SJSA1 (cell line): ENCODE measurements at places on chromosomes 7 and 10. TPM values are rescaled to one million over a fixed set of nuclear protein-coding genes. Genes with fewer than 3 reads are reported as not detected.

DNA sequence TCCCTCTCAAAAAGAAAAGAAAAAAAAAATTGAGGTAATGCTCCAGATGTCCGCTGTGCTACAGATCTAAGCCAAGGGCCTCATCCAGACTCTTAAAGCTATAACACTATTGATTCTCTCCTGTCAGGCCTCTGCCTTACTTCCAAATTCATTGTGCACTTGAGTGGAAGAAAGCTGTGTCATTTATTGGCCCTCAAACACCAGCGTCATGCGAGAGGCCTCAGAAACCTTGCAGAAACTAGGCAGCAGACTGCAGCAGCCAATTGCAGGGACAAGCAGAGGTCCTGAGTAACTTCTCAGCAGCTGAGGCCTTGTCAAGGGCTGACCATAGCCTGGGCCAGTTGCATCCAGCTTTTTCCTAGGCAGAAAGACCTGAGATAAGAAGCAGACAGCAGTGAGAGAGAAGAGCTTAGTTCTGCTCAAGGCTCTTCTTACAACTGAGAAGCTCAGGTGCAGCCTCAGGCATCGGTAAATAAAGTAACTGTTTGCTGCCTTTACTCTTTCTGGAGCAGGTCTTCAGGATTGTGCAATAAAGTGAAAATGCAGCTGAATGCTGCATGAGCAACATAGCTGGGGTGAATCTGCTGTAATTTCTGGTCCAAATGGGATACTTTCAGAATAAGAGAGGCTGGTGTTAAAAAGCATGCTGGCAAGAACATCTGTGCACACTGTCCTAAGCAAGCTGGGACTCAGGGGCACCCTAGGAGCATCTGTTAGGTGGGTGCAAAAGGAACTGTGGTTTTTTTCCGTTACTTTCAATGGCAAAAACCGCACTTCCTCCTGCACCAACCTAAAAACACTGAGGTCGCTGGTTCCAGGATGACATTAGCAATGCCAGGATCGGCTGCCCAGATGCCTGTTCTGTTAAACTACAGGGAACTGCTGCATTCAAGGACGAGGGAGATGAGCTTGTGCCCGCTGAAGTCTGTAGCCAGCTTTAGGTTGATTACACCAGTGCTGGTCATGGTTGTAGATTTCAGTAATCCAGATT lies 181.8 kb upstream of the PFKP start:
- H3K27me3 ChIP-seq, result peaks cover 47% of the 10 kb centered on the region
- no peaks in the 10 kb centered on the region for H3K36me3 ChIP-seq
- DNase-seq, result no peak
- no peak overlapping the region for H3K27ac ChIP-seq

- no peaks in the 10 kb centered on the region for H3K4me1 ChIP-seq
- no peak overlapping the region for H3K4me3 ChIP-seq
- no peaks in the 10 kb centered on the region for H3K36me3 ChIP-seq
- H3K27me3 ChIP-seq, result 0 out of 2 replicates have a peak, but pooled peaks cover 3% of the 10 kb centered on the region
These were observed 36.2 kb upstream of the RET start for GRCh38 chr10:43040482-43041256.

- no peak overlapping the region for H3K27ac ChIP-seq
- H3K36me3 ChIP-seq, result peaks cover 10% of the 10 kb centered on the region
- H3K4me3 ChIP-seq, result no peak overlapping the region
These were observed 38.6 kb upstream of the RSBN1L start for GRCh38 chr7:77657427-77658224.

IQCE gene
- total RNA-seq, result 10.9 and 16.1 TPM in 2 replicates

GRCh38 chr7:40629891-40630290 lies 495.1 kb downstream of the SUGCT start:
- H3K27me3 ChIP-seq, result no peaks in the 10 kb centered on the region
- no peak overlapping the region for H3K27ac ChIP-seq
- no peaks in the 10 kb centered on the region for H3K4me1 ChIP-seq
- no peak for DNase-seq

DNA sequence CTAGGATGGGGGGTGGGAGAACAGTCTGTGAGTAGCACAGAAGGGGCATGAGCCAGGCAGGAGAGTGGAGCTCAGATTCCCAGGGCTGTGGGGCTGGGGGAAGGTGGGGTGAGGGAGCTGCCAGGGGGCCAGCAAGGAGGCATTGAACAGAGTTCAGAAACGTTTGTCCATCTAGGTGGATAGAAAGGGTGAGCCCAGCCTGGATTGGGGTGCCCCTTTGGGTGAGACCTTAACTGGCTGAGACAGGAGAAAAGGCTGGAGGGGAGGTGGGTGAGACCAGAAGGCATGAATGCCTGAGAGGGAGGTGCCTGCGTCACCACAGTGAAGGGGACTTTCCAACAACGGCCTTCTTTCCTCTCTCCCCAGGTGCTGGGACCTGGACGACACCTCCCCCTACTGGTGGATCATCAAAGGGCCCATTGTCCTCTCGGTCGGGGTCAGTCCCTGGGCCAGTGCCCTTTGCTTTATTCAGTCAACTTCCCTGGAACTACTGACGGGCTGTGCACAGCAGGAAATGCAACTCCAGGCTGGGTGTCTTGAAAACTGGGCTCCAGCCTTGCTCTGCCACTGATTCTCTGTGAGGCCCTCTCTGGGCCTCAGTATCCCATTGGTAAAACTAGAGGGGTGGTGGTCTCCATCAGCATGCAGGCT lies 11.0 kb downstream of the GHRHR start:
- H3K27me3 ChIP-seq, result no peaks in the 10 kb centered on the region; the same call in none of the 2 replicates
- no peak overlapping the region for H3K27ac ChIP-seq
- DNase-seq, result peak; percentile 30
- no peaks in the 10 kb centered on the region for H3K36me3 ChIP-seq

DNA sequence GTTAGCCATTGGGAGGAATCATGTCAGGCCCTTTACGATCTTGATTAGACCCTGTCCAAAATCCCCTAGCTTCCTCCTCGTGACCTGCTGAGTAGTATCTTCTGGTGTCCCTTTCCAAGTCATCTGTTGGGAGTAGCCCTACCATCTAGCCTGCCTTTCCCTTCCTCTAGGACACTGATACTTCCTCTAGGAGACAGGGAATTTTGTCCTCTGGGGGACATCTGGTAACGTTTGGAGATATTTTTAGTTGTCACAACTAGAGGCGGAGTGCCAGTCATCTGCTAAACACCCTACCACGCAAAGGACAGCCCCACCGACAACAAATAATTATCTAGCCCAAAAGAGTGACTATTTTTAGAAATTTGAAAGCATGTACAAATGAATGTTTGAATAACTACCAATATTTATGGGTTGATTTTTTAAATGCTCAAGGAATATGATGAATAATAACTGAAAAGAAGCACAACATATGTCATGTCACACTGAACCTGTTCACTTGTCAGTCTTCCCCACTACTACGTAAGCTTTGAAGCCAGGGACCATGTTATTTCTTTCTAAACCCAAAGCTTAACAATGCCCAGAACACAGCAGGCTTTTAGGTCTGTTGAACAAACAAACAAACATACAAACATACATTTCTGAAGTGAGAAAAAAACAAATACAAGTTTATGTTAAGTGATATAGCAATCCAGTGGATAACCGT lies 105.9 kb downstream of the ARHGAP12 start:
- no peak overlapping the region for H3K27ac ChIP-seq
- H3K36me3 ChIP-seq, result no peaks in the 10 kb centered on the region
- no peak for DNase-seq
- H3K4me1 ChIP-seq, result no peaks in the 10 kb centered on the region
- no peaks in the 10 kb centered on the region for H3K27me3 ChIP-seq
- no peak overlapping the region for H3K4me3 ChIP-seq

DNA sequence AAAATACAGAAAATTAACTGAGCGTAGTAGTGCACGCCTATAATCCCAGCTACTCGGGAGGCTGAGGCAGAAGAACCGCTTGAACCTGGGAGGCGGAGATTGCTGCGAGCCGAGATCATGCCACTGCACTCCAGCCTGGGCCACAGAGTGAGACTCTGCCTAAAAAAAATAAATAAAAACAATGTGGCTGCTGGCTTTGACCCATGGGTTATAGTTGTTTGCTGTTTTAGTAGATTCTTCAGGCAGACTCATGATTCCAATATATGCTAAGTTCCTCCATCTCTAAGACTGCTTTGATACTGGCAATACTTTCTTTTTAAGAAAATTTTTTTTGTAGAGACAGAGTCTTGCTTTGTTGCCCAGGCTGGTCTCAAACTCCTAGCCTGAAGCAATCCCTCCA lies 8.4 kb downstream of the OLAH start:
- H3K36me3 ChIP-seq, result no peaks in the 10 kb centered on the region
- no peak overlapping the region for H3K4me3 ChIP-seq
- H3K4me1 ChIP-seq, result peaks cover 15% of the 10 kb centered on the region
- H3K27ac ChIP-seq, result no peak overlapping the region
- DNase-seq, result no peak

DNA sequence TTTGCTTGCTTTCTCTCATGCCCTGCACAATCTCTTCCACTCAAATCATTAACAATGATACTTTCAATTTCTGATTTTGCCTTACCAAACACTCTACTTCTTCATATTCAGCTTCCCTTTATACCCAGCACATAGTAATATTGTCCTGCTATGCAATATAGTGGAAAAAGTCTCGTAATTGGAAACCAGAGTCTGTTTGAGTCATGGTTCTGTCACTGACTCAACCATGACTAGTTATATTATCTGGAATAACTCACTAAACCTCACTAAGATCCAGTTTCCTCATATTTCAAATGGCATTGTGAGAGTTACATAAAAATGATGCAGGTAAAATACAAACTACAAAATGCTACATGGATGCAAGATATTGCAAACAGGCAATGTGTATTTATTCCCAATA lies 98.5 kb upstream of the LRRTM3 start:
- no peaks in the 10 kb centered on the region for H3K27me3 ChIP-seq
- no peak for DNase-seq
- no peaks in the 10 kb centered on the region for H3K4me1 ChIP-seq
- H3K36me3 ChIP-seq, result no peaks in the 10 kb centered on the region
- H3K27ac ChIP-seq, result no peak overlapping the region
- no peak overlapping the region for H3K4me3 ChIP-seq

DNA sequence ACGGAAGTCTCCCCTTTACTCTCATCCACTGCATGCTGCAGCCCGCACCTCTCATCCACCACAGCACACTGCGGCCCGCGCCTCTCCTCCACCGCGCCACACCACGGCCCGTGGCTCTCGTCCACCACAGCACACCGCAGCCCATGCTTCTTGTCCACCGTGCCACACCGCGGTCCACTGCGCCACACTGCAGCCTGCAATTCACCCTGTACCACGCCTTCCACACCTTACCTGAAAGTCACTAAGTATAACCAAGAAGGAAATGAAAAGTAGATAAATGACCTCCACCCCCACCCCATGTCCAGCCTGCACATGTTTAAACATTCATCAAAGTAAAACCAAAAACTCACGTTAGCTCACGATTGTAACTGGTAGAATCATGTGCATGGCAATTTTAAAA lies 176.1 kb downstream of the DIP2C start:
- H3K36me3 ChIP-seq, result peaks cover 15% of the 10 kb centered on the region
- no peak for DNase-seq
- peaks cover 8% of the 10 kb centered on the region for H3K4me1 ChIP-seq
- no peak overlapping the region for H3K27ac ChIP-seq
- no peak overlapping the region for H3K4me3 ChIP-seq

- peaks cover 23% of the 10 kb centered on the region for H3K27me3 ChIP-seq
- DNase-seq, result no peak
- no peaks in the 10 kb centered on the region for H3K36me3 ChIP-seq
- peaks cover 9% of the 10 kb centered on the region; the same call in 1 of the 2 replicates for H3K4me1 ChIP-seq
These were observed 597 bp downstream of the ZNF277 start for GRCh38 chr7:112206991-112207592.

GRCh38 chr7:37408291-37409228 lies 40.1 kb downstream of the ELMO1 start:
- no peaks in the 10 kb centered on the region for H3K36me3 ChIP-seq
- no peaks in the 10 kb centered on the region for H3K4me1 ChIP-seq
- no peak for DNase-seq
- no peak overlapping the region for H3K4me3 ChIP-seq
- no peak overlapping the region for H3K27ac ChIP-seq
- H3K27me3 ChIP-seq, result no peaks in the 10 kb centered on the region

MACC1 gene
- not detected in 2 replicates for total RNA-seq

OLAH gene
- 1.4 and 2.1 TPM in 2 replicates for total RNA-seq

DNA sequence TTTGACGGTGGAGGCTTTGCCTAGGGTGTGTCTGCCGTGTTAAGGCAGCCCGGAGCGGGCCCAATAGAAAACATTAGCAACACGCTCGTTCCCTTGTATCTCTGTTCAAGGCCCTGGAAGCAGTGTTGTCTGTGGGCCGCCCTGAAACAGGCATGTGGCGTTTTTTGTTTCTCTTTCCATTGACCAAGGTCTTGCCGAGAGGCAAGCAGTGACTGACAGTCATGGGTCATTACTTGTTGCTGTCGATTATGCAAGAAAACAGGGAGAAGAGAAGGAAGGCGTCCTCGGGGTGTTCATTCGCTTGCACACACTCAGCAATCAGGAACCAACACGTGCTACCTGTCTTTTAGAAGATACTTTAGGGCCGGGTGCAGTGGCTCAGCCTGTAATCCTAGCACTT lies 92.5 kb downstream of the EZH2 start:
- no peak overlapping the region for H3K4me3 ChIP-seq
- no peak for DNase-seq
- H3K4me1 ChIP-seq, result no peaks in the 10 kb centered on the region
- H3K36me3 ChIP-seq, result peaks cover 97% of the 10 kb centered on the region

STEAP1B gene
- 1.6 and 1.7 TPM in 2 replicates for total RNA-seq

GRCh38 chr7:41447450-41448042 lies 255.3 kb downstream of the INHBA start:
- H3K36me3 ChIP-seq, result no peaks in the 10 kb centered on the region
- no peak for DNase-seq
- no peak overlapping the region for H3K27ac ChIP-seq
- no peaks in the 10 kb centered on the region for H3K27me3 ChIP-seq
- H3K4me1 ChIP-seq, result peaks cover 9% of the 10 kb centered on the region

SDK1 gene
- 8.7 and 33.8 TPM in 2 replicates for total RNA-seq

PON1 gene
- total RNA-seq, result not detected in 2 replicates

- H3K36me3 ChIP-seq, result no peaks in the 10 kb centered on the region
- no peaks in the 10 kb centered on the region for H3K27me3 ChIP-seq
- H3K27ac ChIP-seq, result no peak overlapping the region
- no peak for DNase-seq
These were observed 387.1 kb downstream of the INHBA start for GRCh38 chr7:41315764-41316163.

DNA sequence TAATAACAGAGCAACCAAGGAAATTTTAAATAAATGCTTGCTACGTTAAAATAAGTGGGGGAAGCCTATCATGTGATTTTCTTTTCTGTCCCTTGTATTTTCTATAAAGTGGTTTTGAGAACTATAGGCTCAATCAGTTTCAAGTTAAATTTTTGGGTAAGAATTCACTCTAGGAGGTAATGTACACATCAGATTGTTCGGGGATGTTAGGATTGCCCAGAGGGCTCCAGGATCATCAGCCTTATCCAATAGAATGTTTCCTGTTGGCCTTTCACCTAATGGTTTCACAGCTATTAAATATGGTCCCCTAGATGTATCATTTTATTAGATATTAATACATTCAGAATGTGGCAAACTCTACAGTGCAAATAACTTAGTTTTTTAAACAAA lies 438.4 kb upstream of the NPVF start:
- no peaks in the 10 kb centered on the region for H3K36me3 ChIP-seq
- no peak for DNase-seq
- no peaks in the 10 kb centered on the region for H3K4me1 ChIP-seq

GRCh38 chr7:125033506-125033905 lies 103.9 kb upstream of the POT1 start:
- H3K27me3 ChIP-seq, result no peaks in the 10 kb centered on the region
- no peak for DNase-seq
- H3K36me3 ChIP-seq, result no peaks in the 10 kb centered on the region
- H3K4me3 ChIP-seq, result no peak overlapping the region
- no peak overlapping the region for H3K27ac ChIP-seq
- no peaks in the 10 kb centered on the region for H3K4me1 ChIP-seq

CALML5 gene
- not detected in 2 replicates for total RNA-seq
